ENCODE measurements at places on chromosomes 2 and 18.
A peak's percentile ranks its signal among the peaks of the same experiment; 100 is the strongest.

GRCh38 chr18:23593720-23594119 is 7.4 kb upstream of the NPC1 start:
- DNase-seq: peak; percentile 93

DNA sequence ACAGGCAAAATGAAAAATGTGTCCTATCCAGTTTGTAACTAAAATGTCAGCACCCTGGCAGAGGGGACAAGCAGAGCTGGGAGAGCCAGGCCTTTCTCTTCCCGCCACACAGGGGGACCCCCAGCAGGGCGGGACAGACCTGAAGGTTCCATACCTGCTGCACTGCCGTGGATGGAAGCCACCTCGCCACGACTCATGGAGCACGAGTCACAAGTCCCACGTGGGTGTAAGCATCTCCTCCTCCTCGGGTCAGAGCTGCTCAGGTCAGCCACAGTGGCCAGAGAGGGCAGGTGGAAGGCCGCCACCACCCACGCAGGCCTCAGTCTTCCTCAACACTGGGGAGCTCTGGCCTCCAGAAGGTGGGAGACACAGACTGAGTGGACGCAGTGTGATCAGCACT is 21.0 kb downstream of the C1QL2 start:
- DNase-seq: peak; percentile 31

DNA sequence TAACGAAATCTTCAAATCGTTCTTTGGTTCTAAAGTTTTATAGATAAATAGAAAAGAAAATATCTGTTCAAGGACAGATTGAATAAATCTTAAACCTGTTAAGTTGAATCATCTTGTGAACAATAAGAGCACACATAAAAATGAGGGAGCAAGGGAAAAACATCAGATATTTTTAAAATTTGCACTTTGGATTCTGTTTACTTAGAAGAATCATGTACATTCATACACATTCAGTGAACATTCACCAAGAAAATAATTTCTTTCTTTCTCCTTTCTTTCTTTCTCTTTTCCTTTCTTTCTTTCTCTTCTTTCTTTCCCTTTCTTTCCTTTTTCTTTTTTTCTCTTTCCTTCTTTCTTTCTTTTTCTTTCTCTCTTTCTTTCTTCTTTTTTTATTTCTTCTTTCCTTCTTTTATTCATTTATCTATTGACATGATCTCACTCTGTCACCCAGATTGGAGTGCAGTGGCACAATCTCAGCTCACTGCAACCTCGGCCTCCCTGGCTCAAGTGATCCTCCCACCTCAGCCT is 164.9 kb downstream of the PDE1A start:
- DNase-seq: no peak

DNA sequence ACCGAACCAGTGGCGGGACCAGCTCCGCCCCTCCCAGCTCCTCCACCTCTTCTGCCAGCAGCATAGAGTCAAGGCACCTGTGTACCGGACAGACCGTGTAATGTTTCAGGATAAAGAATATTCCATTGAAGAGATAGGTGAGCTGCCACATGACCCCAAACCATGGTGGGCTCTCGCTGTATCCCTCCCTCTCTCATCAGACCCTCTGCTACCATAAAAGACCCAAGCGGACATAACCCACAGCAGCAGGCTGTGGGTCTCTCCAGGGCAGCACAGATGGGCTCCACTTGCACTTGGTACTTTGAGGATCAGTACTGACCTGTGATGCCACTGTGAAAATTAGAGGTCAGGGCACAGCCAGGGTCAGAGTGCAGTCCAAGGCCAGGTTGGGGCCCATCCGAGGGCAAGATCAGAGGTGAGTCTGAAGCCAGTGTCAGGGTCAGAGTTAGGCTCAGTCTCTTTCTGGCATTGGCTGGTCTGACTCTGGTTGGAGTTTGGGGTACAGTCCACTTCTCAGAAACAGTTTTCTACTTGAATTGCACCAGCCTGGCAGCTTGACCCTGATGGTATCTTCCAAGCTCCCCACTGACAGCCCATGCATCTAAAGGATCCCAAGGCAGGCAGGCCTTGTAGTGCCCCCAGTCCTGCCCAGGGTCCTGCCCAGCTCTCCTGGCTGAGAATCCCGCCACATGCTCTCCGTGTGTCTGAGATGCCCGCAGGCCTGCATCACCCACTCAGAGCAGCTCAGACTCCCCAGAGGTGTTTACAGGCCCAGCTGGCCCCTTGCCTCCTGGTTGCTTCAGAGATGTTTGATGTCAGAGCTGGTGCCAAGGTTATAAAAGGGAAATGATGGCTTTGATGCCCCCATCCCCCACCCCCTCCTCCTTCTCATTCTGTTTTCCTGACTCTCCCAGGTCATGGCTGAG is 212.1 kb downstream of the DYSF start:
- no peak for DNase-seq

GRCh38 chr2:144671695-144672455 is 152.0 kb upstream of the ZEB2 start:
- DNase-seq: no peak

DNA sequence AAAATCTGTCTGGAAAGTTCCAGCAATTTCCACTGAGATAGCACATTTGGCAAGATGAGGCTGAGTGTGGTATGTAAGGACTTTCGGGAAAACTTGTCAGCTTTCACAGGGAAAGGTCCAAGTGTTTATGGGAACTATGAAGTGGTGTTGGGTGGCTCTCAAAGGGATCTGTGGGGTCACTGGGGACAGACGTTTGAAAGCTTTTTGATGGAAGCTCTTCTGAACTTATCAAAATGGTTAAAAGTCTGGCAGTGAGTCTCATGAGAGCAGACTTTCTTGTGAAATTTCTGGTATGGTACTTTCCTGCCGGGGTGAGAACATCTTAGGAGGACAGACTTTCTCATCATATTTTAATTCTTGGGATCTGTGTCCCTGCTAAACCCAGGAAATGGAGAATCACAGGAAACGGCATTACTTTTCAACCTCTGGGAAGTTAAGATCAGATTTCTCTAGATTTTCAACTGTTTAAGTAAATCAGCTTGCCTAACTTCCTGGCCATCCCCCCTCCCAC is 546.3 kb upstream of the ZEB2 start:
- DNase-seq: no peak

- DNase-seq: no peak
These were observed 147.6 kb downstream of the HDAC4 start for GRCh38 chr2:239253264-239253663.

GRCh38 chr18:61398961-61399705 is 65.9 kb downstream of the CDH20 start:
- no peak for DNase-seq

DNA sequence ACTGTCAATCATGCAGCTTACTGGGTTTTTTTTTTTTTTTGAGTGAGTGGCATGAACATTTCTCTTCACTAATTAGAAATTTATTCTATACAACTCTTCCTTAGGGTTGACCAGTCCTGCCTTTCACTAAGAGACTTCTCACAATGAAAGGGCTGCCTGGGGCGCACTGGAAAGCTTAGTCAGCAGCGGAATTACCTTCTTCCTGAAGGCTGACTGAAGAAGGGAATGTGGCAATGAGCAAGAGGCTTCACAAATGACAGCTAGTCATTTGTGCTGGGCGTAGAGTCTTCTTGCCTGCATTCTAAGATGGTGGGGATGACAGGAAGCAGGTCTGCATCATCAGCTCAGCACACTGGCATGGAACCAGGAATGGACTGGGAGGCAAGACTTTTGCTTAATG is 15.6 kb upstream of the SCN3A start:
- DNase-seq: peak; percentile 8
